ENCODE measurements at places on chromosomes 4 and X.

- no peak for DNase-seq
Observed at GRCh38 chrX:19063030-19063429, 59.2 kb downstream of the ADGRG2 start.

DNA sequence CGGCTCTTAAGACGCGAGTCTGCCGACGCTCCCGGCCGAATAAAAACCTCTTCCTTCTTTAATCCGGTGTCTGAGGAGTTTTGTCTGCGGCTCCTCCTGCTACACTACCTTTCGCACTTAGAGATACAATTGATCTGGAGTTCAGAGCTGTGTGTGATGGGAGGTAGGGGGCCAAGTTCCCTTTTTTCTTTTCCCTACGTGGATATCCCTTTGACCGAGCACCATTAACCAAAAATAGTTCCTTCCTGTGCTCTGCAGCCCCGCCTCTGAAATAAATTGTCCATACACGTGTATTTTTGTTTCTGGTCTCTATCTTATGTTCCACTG lies 555 bp upstream of the PGM2 start:
- DNase-seq: no peak

GRCh38 chrX:68203646-68204045 lies 229.6 kb downstream of the OPHN1 start:
- DNase-seq: no peak

- no peak for DNase-seq
Observed at GRCh38 chrX:107805179-107805578, 20.5 kb upstream of the MID2 start.

DNA sequence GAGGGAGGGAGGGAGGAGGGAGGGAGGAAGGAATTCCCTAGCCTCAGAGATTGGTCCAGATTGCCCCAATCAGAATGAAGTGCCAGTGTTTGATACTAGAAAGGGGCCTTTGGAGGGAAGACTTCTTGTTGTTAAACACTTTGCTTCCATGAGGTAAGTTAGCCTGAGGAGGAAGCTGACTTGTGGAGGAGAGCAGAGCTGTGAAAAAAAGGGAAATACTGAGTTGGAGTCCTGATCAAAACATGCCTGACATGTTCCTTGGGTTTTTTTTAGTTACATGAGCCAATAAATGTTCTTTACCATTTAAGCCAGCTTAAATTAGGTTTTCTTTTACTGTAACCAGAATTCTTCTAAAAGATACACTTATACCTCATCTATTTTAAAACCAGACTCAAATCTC lies 57.6 kb downstream of the GSX2 start:
- DNase-seq: no peak

GRCh38 chr4:3712936-3713335 lies 53.2 kb upstream of the ADRA2C start:
- DNase-seq: peak; percentile 8

DNA sequence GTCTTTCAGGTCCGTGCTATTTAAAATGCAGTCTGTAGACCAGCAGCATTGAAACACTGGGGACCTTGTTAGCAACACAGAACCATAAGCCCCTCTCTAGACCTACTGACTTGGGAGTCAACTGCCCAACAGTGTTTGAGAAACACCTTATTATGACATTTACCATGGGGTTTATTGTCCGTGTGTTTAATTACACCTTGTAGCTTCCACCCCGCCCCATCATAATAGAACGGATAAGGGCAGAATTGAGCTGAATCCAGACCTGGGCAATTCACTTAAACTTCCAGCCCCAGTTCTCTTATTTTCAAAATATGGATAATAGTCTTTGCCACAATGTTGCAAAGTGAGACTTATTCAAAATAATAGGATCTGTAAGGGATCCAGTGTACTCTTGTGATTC lies 30.6 kb upstream of the CLNK start:
- DNase-seq: no peak

- DNase-seq: no peak
Observed at GRCh38 chr4:108458681-108459080, 161.7 kb upstream of the RPL34 start.

- no peak for DNase-seq
Observed at GRCh38 chr4:98959411-98959810, 30.5 kb upstream of the EIF4E start.

- DNase-seq: no peak
Observed at GRCh38 chrX:13956998-13957397, 72.7 kb downstream of the GEMIN8 start.

GRCh38 chrX:72539822-72540221 lies 32.8 kb downstream of the HDAC8 start:
- DNase-seq: no peak

DNA sequence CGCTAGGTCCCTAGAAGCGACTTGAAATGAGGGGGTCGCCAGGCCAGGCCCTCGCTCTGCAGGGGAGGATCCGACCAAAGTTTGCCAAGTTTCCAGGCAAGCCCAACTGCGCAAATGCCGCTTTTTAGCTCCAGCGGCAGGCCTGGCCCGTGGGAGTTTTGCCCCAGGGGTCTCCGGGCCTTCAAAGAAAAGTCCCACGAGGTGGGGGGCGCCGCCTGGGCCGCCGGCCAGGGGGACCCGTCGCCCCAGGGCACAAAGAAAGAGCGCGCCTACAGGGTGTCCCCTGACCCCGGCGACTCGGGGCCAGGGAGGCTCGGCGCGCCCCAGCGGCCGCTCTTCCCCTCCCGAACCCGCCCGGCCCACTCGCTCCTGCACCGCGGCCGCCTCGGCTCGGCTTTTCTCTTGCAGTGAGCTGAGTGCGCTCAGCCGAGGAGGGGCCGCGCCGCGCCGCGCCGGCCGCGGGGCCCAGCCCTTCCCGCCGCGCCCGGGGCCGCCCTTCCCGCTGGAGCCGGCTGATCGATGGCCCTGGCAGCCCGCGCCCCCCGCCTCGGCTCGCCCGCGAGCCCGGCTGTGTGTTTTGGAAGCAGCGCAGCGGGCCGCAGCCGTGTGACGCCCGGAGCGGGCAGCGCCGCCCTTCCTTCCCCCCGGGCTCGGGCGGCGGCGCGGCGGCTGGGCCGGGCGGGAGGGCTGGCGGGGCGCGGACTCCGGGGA lies 754 bp upstream of the KLF3 start:
- DNase-seq: no peak

- DNase-seq: no peak
Observed at GRCh38 chrX:94901849-94902248, 1227.8 kb downstream of the FAM133A start.

- DNase-seq: no peak
Observed at GRCh38 chr4:62618042-62618441, 1417.9 kb downstream of the ADGRL3 start.

- DNase-seq: no peak
Observed at GRCh38 chr4:151960449-151961230, 199.8 kb upstream of the GATB start.

GRCh38 chr4:42136371-42136770 lies 16.1 kb downstream of the BEND4 start:
- no peak for DNase-seq

DNA sequence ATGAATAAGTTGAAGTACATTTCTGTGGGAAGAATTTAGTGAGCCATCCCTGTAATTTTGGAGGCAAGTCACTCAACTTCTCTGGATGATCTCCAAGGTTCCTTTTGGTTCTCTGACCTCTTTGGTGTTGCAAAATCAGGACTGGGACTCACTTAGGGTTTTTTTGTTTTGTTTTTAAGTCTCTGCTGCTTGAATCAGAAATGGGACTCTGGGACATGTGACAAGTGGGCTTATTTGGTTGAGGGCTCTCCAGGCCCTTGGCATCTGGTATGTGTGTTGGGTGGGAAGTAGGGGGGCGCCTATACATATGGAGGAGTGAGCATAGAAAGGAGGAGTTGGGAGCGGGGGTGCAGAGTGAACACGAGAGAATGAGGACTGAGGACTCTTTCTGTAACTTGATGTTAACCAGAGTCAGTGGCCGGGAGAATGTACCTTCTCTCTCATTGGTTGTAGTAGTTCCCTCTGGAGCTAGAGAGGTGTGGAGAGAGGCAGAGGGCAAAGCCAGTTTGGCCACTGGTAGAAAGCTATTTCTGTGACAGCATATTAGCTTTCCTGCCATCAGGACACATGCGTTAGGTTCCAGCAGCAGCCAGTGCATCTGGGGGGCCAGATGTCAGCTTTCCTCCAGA lies 1.9 kb downstream of the ARHGAP10 start:
- DNase-seq: peak; percentile 39

DNA sequence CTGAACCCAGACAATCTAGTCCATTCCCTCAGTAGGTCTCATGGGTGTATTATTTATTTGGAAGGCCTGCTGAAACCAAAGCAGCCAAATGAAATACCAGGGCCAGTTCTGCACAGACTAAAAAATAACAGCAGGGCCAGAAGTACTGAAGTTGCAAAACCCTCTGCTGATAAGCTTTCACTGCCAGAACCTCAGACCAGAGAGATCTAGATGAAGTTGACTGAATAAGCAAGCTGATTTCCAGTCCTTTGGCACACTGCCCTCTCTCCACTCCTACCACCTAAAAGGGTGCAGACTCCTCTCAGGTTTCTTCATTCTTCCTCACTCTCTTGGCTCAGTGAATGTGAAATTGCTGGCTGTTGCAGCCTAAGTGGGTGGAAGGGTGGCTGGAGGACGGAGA lies 276.7 kb upstream of the KLF3 start:
- peak; percentile 45 for DNase-seq

DNA sequence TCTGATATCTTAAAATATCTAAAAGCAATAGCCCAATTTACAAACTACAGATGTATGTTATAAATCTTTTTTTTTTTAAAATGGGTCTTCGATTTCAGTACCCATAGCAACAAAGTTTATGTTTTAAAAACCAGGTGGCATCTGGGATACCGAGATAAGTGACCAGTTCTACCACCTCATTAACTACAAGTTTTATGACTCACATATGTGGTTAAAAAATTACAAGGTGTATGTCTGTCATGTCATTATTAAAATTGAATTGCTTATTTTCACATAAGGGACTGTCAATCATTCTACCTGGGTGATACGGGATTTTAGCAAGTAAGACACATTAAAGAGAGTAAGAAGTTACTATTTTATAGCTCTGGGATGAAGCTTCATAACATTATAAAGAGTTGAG lies 192.0 kb upstream of the ETNPPL start:
- DNase-seq: no peak

DNA sequence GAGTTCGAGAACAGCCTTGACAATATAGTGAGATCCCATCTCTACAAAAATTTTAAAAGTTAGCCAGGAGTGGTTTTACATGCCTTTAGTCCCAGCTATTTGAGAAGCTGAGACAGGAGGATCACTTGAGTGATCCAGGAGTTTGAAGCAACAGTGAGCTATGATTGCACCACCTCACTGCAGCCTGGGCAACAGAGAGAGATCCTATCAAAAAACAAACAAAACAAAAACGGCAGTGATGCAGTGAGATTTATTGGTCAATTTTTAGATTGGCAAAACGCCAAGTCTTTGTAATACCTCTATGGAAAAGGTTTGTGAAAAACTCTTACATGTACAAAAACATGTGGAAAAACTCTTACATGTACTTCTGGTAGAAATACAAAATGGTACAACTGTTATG lies 91.3 kb downstream of the PTPN13 start:
- no peak for DNase-seq

DNA sequence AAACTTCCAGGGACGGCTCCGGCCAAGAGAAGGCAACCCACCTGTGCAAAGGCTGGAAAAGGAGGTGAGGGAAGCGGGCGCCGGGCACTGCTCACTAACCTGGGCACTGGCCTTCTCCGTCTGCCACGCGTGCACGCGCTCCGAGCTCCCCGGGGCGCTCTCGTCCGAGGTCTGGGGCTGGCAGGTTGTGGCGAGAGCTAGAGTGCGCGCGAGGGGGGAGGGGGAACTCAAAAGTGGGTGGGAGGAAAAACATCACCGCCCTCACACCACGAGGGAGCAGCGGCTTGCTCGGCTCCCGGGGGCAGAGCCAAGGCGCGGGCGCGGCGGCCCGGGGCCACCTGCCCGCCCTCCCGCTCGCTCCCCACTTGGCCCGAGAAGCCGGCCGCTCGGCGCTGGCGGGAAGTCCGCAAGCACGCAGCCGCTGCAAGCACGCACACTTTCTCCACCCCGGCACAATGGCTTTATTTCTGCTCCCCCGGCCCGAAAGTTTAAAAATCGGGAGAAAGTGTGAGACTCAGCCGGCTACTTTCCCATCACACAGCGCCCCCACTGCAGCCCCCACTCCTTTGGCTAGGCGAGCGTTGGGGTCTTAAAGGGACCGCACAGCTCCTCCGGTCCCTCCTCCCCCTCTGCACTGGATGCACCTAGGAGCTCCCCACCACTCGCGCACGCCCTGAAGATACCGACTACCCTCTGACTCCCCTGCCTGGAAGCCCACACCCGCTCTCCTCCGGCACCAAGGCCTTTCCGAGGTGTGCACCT lies at the start of gene CHRDL1:
Gene CHRDL1 (minus strand): TSS at position 173 of the 762 bp plus-strand sequence. CDS start 3,636 bp downstream, outside the sequence.
- DNase-seq: peak; percentile 39

DNA sequence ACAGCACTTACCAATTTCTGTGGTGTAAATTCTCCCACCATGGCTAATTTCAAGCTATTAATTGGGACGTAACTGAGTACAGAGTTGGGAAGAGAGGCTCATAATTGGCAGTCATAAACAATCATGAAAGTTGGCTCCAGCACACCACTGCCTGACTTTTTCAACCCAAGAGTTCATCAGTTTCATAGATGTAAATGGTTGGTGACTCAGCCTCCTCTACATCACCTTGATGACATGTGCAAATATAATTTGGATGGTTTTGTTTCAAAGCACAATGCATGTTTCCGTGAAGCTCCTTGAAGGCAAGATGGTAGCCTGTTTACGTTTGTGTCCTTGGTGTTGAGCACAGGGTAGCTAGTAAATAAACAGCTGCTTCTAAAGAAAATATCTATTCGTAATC lies 235.1 kb downstream of the LDB2 start:
- DNase-seq: no peak

DNA sequence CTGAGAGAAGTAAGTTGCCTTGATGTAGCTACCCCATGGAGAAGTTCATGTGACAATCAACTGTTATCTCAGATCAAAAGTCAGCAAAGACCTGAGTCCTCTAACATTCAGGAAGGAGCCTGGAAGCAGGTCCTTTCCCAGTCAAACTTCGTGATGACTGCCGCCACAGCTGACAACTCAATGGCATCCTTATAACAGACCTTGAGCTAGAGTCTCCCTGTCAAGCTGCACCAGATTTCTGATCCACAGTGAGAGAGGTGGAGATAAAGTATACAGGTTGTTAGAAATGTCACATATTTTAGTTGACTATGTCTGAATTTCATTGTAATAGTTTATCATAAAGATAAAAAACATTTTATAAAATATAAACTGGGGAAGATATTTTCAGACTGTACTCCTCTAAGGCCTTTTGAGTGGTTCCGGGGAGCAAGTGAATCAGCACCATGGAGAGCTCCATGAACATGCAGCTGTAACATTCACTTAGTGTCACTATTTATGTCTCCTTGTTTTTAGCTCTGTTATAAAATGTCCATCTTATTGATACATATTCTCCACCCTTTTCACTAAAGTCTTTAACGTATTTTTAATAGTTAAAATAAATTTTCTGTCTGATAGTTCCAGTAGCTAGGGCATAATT lies 1653.5 kb upstream of the AGA start:
- DNase-seq: no peak

GRCh38 chrX:141279476-141279875 lies 37.2 kb upstream of the SPANXC start:
- DNase-seq: no peak

DNA sequence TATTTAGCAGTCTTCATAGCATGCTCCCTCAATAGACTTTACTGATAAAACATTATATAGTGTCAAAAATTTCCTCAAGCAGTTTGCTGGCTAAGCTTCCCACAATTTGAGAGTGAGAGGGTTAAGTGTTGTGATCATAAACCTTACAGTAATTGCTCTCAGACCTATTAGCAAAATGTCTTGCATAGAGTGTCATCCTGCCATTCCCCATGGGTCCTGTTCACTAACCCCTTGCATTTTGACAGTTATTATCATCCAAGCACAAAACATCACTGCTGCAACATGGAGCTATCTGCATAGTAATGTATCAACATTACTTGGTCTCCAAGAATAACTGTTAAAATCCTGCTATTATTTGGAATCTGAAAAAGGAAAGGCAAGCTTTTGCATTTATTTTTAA lies 196.1 kb upstream of the GK2 start:
- no peak for DNase-seq

Measured in left ventricle myocardium superior (tissue), 1 donor.